ENCODE measurements at places on chromosomes 4 and X. TPM values are rescaled to one million over a fixed set of nuclear protein-coding genes. Genes with fewer than 3 reads are reported as not detected.

The UGT2B17 gene
- 0.02 TPM for polyA plus RNA-seq

The UGT2A1 gene
- polyA plus RNA-seq: 0.01 TPM

The F11 gene
- polyA plus RNA-seq: not detected

The IL13RA1 gene
- 32.5 TPM for polyA plus RNA-seq

The CNKSR2 gene
- polyA plus RNA-seq: 0.10 TPM

The BMPR1B gene
- polyA plus RNA-seq: 0.22 TPM

The YIPF6 gene
- 5.2 TPM for polyA plus RNA-seq

The HTATSF1 gene
- 12.8 TPM for polyA plus RNA-seq

The ERCC6L gene
- 1.7 TPM for polyA plus RNA-seq

The LINC00632 gene
- 0.51 TPM for polyA plus RNA-seq

The SLC9B1 gene
- polyA plus RNA-seq: 0.18 TPM

The CDS1 gene
- polyA plus RNA-seq: 21.2 TPM

The MAGEC2 gene
- polyA plus RNA-seq: not detected

The RBMXL3 gene
- polyA plus RNA-seq: not detected

The PDCL2 gene
- 0.39 TPM for polyA plus RNA-seq

The FRG2 gene
- polyA plus RNA-seq: not detected

The GLRB gene
- polyA plus RNA-seq: 0.14 TPM

The LUZP4 gene
- not detected for polyA plus RNA-seq

The RAB40A gene
- 1.2 TPM for polyA plus RNA-seq

The CXCL11 gene
- polyA plus RNA-seq: not detected

The SPINK2 gene
- polyA plus RNA-seq: 0.41 TPM

The CCDC110 gene
- 0.39 TPM for polyA plus RNA-seq

The TMPRSS11B gene
- 394 TPM for polyA plus RNA-seq

The SPIN2B gene
- polyA plus RNA-seq: 6.4 TPM

The SLC9A6 gene
- 7.2 TPM for polyA plus RNA-seq

The NONO gene
- 66.8 TPM for polyA plus RNA-seq

The HPSE gene
- 15.9 TPM for polyA plus RNA-seq

The CCDC149 gene
- polyA plus RNA-seq: 2.4 TPM

The POU4F2 gene
- polyA plus RNA-seq: not detected

The CC2D2A gene
- 4.0 TPM for polyA plus RNA-seq

The LRP2BP gene
- polyA plus RNA-seq: 0.31 TPM

The ASB12 gene
- polyA plus RNA-seq: 0.24 TPM

The CXCL13 gene
- 1.2 TPM for polyA plus RNA-seq

The ZAR1 gene
- polyA plus RNA-seq: not detected

The GDPD2 gene
- polyA plus RNA-seq: 0.28 TPM

The HELT gene
- polyA plus RNA-seq: not detected

The TREX2 gene
- polyA plus RNA-seq: 2.8 TPM

The KIT gene
- polyA plus RNA-seq: 0.49 TPM

The GLUD2 gene
- 0.06 TPM for polyA plus RNA-seq

The TMEM47 gene
- polyA plus RNA-seq: 1.9 TPM

The NPY1R gene
- 0.33 TPM for polyA plus RNA-seq

The TCEAL8 gene
- 33.2 TPM for polyA plus RNA-seq

All from esophagus (tissue), 2 donors.